ENCODE measurements at places on chromosomes 6 and 20. TPM values are rescaled to one million over a fixed set of nuclear protein-coding genes. Genes with fewer than 3 reads are reported as not detected.

- no peak for DNase-seq
These were observed 13.0 kb downstream of the PSMF1 start for GRCh38 chr20:1131354-1131753.

DNA sequence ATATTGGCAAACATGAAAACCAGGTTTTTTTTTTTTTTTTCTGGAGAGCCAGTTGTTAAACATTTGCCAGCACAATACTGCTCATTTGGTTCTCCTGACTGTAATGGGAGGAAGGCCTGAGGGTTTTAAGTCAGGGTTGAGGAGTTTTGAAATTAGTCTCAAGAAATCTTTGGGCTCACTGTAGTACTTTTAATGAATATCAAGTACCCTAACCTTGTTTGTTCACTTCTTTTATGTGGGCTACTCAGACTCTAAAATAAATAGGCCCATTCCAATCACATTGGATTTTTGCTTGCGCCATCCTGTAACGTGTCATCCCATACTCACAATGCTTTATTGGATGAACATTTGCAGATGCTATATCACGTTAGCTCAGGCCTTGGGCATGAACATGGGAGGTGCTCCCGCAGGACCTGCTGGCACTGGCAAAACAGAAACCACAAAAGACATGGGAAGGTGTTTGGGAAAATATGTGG is 146.9 kb downstream of the DNAH8 start:
- DNase-seq, result no peak

DNA sequence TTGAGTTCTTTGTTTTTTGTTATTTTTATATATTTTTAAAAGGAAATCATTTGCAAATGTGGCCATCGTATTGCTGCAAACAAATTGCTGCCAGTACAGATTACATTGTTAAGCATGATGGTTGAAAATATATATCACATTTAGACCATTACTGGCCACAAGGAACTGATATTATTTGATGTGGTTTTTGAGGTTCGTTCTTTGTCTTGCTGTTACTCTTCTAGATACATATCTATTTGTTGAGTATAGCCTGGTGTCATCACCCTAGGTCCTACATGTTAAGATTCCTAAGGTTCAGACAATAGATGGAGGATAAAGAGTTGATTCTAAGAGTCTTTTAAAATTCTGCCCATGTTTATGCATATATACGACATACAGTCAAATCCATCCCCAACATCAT is 306.0 kb downstream of the FARS2 start:
- no peak for DNase-seq

- no peak for DNase-seq
These were observed 741.4 kb downstream of the HACE1 start for GRCh38 chr6:104118274-104118673.

VAPB gene
- polyA plus RNA-seq, result 46.4 TPM
